ENCODE measurements at places on chromosomes 13 and 19.

DNA sequence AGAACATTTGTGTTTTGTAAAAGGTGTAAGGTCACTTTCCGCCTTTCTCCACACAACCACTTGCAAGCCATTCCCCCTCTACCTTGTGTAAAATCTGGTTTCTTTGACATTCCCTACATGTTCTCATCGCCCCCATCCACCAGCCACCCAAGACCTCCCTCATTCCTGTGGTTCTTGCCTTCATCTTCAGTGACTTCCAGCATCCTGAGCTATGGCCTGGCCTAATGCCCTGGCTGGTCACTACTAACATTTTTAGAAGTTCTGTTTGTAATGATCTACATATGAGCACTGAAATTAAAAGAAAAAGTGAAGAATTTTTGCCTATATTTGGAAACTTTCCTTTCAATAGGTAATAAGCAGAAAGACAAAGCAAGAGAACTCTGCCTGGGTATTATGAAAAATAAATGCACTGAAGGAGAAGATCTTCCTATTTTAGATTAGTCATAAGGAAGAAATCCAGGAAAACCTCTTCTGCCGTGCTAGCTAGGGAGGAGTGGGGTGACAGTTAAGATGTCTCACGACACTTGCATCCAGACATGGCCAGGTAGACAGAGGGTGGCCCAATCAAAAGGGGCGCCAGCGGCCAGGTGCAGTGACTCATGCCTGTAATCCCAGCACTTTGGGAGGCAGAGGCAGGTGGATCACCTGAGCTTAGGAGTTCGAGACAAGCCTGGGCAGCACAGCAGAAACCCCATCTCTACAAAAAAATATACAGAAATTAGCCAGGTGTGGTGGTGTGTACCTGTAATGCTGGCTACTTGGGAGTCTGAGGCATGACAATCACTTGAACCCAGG is 28.1 kb upstream of the MPHOSPH8 start:
- no peak for DNase-seq

DNA sequence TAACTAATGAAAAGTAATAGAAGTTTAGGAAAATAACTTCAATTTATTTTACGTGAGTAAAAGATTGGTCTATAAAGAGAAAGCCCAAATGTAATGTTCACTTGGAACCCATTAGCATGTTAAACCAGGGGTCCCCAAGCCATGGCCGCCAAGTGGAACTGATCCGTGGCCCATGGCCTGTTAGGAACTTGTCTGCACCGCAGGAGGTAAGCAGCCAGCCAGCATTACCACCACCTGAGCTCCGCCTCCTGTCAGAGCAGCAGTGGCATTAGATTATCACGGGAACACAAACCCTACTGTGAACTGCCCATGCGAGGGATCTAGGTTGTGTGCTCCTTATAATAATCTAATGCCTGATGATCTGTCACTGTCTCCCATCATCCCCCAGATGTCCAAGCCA is 818.7 kb upstream of the GPC6 start:
- DNase-seq, result no peak

- no peak for DNase-seq
Measured at GRCh38 chr19:7442423-7442822, 46.4 kb downstream of the PEX11G start.

- no peak for DNase-seq
Measured at GRCh38 chr19:1860042-1860775, 3.2 kb downstream of the KLF16 start.

GRCh38 chr13:23392925-23393645 is 40.4 kb downstream of the SACS start:
- no peak for DNase-seq

DNA sequence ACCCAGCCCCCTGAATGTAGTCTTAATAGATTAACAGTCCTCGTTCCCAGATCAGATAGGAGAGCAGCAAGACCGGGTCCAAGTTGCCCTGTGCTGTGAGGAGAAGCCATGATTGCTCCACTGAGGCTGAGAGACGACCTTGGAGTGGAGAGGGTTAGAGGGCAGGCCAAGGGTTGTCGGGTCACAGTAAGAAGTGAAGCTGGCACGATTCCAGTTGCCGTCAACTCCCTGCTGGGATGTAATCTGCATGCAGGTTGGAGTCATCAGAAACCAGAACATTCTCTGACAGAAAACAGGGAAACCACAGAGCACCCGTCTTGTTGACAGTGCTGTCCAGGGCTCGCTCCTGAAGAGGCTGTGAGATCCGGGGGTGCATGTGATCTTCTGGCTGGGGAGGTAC is 19.0 kb upstream of the ATP11A start:
- no peak for DNase-seq

- DNase-seq, result no peak
Measured at GRCh38 chr13:19068691-19069090, 112.9 kb downstream of the TUBA3C start.

DNA sequence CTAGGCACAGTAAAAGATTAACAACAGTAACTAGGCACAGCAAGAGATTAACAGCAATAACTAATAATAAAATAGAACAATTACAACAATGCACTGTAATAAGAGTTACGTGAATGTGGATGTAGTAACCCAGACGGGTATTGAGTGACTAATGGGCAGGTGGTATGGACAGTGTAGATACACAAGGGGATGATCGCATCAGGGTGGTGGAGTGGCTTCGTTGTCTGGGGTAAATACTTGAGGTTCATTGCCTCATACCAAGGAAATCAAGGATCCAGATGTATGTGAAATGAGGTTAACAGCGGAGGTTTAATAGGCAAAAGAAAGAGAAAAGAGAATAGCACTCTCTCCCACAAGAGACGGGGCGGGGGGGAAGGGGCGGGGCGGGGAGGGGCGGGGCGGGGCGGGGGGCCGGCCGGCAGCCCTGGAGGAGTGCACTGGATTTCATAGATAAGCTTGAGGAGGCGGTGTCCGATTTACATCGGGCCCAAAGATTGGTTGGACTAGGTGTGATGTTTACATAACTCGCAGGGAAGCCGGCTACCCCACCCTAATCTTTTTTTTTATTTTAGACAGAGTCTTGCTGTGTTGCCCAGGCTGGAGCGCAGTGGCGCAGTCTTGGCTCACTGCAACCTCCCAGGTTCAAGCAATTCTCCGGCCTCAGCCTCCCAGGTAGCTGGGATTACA is 106.3 kb downstream of the KCTD15 start:
- DNase-seq, result no peak

DNA sequence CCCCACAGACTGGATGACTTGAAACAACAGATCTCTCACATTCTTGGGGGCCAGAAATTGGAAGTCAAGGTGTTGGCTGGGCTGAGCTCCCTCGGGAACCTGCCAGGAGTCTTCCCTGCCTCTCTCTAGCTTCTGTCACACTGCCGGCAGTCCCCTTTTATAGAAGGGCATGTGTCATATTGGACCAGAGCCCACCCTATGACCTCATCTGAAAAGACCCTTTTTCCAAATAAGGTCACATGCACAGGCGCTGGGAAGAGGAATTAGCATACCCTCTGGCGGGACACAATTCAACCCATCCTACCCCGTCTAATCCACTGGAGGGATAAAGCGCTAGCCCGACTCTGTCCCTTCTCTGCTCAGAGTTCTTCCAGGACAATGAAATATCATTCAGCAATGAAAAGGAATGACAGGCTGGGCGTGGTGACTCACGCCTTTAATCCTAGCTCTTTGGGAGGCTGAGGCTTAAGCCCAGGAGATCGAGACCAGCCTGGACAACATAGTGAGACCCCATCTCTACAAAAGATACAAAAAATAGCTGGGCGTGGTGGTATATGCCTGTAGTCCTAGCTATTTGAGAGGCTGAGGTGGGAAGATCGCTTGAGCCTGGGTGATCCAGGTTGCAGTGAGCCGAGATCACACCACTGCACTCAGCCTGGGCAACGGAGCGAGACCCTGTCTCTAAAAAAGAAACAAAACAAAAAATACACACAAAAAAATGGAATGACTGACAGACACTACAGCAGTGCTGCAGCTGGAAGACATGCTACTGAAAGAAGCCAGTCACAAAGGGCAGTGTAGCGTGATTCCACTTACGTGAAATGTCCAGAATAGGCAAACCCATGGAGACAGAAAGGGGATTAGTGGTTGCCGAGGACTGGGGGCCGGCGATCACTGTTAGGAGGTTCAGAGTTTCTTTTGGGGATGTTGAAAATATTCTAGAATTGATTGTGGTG is 28.5 kb downstream of the MEIS3 start:
- no peak for DNase-seq

DNA sequence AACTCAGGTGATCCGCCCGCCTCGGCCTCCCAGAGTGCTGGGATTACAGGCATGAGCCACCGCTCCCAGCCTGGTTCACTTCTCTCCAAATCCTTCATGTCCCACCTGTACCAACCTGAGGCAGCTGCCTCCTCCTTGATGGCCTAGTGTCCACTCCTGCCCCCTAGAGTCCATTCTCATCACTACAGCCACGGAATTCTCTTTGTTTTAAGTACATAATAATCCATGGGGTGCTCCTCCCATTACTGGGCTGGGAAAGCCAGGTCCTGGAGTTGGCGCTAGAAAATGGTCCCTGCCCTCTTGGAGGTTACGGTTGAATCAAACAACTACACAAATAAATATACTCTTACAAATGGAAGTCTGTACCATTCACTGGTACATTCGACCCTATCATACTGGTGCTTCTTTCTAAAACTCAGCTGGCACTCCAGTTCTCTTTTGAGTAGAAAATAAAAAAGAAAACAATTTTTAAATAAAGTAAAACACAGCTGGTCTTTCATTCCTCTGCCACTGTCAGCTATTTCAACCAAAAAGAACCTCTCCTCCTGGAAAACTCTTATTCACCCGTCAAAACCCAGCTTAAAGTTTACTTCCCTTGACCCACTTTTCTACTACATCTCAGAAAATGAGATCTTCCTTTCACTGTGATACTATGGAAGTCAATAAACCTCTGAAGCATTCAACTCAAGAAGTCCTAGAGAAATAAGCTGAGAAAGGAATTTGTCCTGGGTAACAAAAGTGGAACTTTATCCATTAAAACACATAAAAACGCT is 22.4 kb upstream of the ARHGEF18 start:
- DNase-seq, result no peak

- no peak for DNase-seq
Measured at GRCh38 chr13:90700340-90700739, 647.1 kb upstream of the MIR17HG start.

GRCh38 chr13:28744656-28745055 is 25.9 kb upstream of the SLC46A3 start:
- DNase-seq, result no peak

DNA sequence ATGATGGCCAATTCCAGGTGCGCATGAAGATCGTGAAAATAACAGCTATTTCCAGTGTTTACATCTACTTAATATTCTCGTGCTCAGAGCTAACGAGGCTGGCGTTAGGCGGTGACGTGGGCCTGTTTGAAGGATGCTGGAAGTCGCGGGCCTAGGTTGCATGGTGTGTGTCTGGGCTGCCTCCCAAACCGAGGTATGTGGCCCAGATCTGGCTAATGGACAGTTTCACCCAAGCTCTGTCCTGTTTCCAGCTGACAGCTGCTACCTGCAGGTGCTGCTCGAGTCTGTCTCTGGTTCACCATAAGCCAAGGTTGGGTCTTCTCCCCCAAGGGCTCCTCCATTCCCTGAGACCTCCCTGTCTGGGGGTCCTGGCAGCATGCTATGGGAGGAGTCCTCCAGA is 40.5 kb upstream of the KCTD15 start:
- no peak for DNase-seq

- DNase-seq, result no peak
Measured at GRCh38 chr13:77696006-77696878, 1.2 kb upstream of the SLAIN1 start.

- DNase-seq, result no peak
Measured at GRCh38 chr19:14028901-14029300, 953 bp downstream of the RLN3 start.

GRCh38 chr13:68380041-68380973 is 1150.2 kb upstream of the PCDH9 start:
- no peak for DNase-seq

- DNase-seq, result no peak
Measured at GRCh38 chr13:113887700-113888201, 23.9 kb upstream of the GAS6 start.

DNA sequence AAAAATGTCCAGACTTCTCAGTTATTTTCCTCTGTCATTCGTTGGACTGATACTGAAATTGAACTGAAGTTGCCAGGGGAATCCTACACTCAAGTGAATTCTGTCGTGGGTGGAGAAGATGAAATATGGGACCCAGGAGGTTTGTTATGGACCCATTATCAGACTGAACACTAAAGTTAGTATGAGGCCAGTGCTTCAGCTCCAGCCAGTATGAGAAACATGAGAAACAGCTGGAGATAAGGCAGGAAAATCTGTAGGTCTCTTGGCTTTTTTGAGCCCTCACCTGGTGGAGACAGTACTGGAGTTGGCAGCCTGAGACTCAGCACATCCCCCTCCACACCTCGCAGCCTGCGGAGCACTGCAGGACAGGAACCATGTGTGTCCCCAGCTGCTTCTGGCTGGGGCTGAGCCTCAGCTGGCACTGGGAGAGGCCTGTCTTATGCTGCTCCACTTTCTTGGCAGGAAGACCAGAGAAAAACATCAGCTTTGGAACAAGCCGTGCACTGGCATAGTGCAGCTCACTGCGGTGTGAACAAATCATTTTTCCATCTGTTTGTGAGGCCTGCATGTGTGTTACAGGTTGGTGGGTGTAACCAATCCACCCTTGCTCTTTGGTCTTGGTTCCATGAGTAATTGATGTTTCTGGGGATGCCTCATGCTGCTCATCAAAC is 641.0 kb downstream of the FGF9 start:
- DNase-seq, result no peak

- DNase-seq, result no peak
Measured at GRCh38 chr19:13610039-13610691, 103.9 kb upstream of the CACNA1A start.

GRCh38 chr13:42478531-42479156 is 95.3 kb upstream of the TNFSF11 start:
- DNase-seq, result no peak

GRCh38 chr13:113960276-113960948 is 13.5 kb downstream of the C13orf46 start:
- DNase-seq, result no peak

DNA sequence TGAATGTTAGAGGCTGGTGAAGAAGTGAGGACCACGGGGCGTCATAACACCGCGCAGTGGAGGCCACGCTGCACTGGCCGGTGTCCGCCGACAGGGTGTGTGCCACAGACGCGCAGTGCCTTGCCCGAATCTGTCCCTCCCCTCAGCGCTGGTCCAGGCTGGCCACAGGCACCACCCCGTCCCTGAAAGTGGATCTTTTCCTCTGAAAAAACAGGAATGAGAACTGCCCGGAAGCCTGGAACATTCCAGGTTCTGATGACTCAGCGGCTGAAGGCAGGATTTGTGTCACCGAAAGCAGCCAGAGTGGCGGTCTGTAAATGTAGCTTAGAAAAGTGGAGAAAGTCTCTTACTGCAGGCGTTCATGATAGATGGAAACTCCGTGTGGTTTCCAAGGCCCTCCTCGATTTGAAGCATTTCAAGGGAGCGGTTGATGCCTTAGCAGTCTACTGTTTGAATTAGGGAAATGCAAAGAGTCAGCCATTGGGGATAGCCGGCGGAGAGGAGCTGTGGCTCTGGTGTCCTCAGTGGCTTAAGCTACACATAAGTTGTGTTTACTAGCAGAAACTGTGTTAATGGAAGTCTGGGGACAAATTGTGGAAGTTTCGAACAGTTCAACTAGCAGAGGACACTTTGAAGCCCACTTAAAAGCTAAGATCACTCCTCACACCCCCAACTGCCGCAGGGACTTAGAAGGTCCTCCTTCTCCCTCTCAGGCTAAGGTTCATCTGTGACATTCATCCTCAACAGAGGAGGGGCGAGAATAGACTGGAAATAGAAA is 70.8 kb downstream of the NUFIP1 start:
- peak; percentile 44 for DNase-seq

GRCh38 chr13:56907766-56908165 is 233.0 kb upstream of the PRR20A start:
- no peak for DNase-seq
